Activated CD4-positive, alpha-beta T cell treated with anti-CD3 and anti-CD28 coated beads for 36 hours (primary cell): ENCODE measurements at places on chromosomes 11 and 22. TPM values are rescaled to one million over a fixed set of nuclear protein-coding genes. Genes with fewer than 3 reads are reported as not detected.
A peak's percentile ranks its signal among the peaks of the same experiment; 100 is the strongest.

GRCh38 chr22:44419429-44419828 lies 78.6 kb downstream of the RTL6 start:
- DNase-seq, result no peak

DNA sequence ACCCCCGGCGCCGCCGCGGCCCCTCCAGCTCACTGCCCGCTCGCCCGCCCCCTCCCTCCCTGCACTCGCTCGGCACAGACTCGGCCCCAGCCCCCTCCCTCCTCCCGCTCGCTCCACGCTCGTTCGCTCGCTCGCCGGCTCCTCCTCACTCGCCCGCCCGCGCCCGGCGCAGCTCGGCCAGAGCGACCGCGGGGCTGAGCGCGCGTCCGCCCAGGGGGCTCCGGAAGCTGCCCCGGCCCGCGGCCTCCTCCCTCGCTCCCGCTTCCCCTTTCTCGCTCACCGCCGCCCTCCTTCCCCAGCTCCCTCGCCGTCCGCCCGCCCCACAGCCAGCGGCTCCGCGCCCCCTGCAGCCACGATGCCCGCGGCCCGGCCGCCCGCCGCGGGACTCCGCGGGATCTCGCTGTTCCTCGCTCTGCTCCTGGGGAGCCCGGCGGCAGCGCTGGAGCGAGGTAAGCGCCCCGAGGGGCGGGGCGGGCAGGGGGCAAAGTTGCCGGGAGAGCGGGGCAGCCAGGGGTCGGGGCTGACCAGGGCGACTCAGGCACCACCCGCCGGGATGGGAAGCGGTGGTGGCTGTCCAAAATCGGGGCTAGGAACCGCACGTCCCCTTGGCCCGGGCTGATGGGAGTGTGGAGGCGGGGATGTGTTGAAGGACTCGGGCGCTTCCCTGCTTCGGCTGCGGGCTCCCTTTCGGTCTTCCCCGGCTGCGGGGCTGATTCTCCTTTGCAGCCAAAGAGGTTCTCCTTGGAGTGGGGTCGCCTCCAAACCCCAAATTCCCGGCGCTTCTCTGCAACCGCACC lies at the start of gene SEZ6L:
Gene SEZ6L (plus strand): TSS at position 148 of the 797 bp plus-strand sequence. CDS start 208 bp downstream, at position 356.
- DNase-seq, result no peak

GRCh38 chr11:126363706-126364248 lies 8.3 kb downstream of the ST3GAL4 start:
- DNase-seq, result no peak

DNA sequence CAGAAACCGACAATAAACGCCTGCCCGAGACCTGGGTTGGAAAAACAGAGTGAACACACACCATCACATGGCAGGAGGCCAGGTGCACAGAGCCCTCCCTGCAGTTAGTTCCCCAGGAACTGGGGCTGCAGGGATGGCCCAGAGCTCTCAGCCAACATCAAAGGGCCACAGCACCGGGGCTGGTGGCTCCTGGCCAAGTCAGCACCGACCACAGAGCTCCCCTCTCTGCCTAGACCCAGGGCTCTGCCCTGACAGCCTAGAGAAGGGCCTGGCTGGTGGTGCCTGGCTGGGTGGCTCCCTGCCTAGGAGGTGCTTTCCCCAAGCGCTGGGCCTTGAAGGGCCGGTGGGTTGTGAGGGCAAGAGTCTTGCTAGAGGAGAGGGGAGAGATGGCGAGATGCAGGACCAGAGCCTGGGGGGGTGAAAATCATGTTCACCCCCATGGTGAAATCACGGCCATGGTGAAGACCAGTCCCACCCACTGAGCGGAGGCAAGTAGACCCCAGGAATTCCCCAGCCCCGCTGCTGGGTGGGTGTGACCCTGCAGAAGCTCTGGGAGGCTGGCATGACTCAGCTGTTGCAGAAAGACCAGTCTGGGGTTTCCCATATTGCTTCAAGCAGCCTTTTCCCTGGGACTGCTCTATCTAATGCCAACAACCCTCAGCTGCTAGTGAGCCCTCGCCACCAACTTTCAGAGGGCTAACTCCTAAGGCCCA lies 7.2 kb upstream of the BID start:
- peak; percentile 79 for DNase-seq

DNA sequence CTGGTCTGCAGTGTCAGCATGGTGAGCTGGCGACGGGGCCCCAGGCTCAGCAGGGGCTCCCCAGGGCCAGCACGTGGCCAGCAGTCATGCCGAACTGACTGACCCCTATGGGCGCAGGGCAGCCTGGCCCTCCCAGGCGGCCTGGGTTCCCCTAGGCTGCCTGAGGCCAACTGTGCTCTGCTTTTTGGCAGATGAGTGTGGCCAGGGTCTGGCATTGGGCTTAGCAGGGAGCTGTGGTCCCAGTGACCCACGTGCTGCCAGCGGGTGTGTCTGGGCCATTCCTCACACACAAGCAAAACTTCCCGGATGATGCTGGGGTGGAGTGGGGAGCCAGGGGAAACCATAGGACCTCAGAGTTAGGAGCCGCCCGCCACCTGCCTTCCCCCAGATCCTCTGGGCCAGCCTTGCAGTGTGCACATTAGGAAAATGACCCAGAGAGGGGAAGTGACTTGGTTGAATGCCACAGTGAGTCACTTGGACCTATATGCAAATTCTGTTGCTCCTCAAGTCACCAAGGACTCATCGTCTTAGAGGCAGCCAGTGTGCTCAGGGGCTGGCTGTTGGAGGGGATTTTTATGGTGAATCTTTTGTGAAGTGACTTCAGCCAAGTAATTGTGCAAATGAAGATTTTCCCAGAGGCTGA lies 6.5 kb downstream of the ADORA2A start:
- no peak for DNase-seq

GRCh38 chr22:41411021-41411851 lies 29.5 kb downstream of the TEF start:
- DNase-seq, result no peak

Gene ISX
- not detected for total RNA-seq

Gene TBX1
- total RNA-seq, result not detected

Gene CTSW
- 1.7 TPM for total RNA-seq

Gene DAGLA
- total RNA-seq, result 0.14 TPM

Gene HMGXB4
- total RNA-seq, result 36.8 TPM
